ENCODE measurements at places on chromosomes 5 and 9.

DNA sequence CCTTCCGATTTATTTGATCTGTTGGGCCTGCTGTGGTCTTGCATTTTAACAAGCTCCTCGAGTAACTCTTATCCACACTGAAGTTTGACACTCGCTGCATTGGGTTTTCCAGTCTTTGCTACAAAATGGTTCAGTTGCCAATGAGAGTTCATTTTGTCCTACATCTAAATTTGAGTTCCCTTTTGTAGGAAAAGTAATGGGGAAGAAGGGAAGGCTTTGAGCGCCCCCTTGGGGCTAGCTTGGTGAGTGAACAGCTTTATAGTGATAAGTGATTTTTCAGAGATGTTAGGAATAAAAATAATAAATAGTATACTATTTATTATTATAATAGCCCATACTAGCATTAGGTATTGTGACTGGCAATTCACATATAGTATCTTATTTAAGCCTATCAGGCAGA is 89.9 kb upstream of the GNAQ start:
- peak; percentile 53 for DNase-seq

DNA sequence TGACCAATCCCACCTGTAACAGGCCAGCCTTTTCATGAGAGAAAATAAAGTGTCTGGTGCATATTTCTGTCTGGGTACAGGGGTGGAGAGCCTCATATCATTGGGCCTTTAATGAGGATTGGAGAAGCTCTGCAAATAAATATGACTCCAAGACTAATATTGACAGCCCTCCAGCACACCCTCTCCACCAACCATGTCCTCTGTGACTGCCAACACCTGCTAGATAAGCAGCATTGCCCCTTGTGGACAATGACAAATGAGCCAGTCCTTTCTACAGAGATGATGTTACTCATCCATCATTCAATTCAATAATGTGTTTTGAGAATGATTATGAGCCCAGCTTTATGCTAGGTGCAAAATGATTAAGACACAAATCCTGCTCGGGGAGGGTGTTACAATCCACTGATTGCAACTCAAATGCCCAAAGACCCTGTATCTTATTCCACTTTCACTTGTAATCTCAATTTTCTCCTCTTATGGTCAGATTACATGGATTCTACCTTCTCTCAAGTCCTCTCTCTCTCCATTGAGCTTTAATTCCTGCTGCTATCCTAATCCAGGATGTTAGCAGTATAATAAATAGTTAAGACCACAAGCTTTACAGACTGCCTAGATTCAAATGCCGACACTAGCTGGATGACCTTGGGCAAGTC is 2.1 kb upstream of the GFRA3 start:
- DNase-seq: no peak

DNA sequence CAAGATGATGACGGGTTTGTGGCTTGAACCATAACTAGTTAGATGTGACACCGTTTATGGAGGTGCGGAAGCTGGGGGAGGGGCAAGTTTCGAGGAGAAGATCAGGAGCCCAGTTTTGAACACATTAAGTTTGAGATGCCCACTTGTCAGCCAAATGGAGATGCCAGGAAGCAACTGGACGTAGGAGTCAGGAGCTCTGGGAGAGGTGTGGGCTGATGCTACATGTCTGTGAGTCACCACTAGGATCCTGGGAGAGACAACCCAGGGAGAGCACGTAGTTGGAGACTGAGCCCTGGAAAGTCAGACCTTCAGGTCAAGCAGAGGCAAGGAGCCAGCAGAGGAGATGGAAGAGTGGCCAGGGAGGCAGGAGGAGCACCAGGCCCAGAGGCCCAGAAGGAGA is 48.8 kb upstream of the SLC25A51 start:
- peak; percentile 65 for DNase-seq

DNA sequence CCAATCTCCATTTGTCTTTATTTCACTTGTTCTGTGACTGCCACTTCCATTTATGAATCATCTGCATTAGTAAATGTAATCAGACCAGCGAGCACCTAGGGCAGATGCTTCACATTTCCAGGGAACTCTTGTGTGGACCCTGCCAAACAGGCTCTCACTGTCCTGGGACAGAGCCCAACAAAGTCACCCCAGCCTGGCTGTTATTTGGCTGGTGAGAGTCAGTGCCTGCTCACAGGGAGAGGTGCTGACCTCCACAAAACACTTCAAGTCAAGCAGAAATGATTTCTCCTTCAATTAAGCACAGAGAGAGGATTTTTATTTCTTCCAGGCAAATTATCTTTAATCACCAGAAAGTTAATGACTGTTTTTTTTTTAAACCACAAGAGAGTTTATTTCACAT is 568.0 kb downstream of the MTRR start:
- no peak for DNase-seq

- no peak for DNase-seq
Measured at GRCh38 chr9:111804636-111805035, 9.9 kb upstream of the SHOC1 start.

DNA sequence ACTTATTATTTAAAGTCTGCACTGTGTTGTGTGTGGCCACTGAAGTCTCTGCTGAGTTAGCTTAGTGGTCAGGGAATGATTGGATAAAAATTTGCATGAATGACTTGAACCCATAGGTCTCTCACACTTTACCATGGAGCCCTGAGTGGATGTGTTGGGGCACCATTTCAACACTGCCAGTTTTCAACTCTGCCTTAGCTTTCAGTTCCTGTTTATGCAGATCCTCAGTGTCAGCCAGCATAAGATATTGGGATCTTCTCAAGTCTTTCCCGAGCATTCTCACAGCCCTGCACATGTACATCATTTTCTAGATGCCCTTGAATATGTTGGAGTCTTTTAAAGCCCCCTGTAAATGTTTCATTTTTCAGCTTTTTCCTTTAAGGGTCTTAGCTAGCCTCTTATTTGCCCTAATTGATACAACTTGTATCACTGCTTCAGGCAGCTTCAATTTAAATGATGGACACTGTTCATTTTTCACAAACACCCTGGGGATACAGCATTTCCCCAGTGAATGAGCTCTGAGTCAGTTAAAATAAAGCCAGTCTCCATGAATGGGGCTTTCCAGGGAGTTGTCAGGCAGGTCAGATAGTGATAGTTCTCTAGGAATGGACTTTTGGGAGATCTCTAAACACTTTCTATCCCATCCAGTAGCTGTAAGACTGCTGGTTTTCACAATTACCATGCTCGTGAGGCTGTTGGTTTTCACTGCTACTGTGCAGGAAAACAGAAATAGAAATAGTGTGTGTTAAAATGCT is 211.9 kb upstream of the PAPPA start:
- DNase-seq: peak; percentile 42

DNA sequence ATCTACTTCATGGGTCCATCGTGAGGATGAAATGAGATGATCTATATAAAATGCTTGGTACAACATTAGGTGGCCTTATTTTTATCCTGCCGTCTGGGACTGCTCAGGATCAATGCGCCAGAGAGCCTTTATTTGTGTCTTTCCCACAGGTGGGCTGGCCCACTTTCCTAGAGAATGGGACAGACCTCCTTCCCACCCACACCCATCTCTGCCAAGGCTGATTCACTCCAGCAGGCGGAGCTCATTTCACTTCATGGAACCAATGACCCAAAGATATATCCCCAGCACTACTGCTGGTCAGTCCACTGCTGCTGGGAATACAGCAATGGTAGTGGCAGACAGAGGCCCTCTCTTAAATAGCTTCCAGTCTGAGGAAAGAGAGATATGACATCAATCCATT is 35.7 kb downstream of the TGFBI start:
- no peak for DNase-seq

DNA sequence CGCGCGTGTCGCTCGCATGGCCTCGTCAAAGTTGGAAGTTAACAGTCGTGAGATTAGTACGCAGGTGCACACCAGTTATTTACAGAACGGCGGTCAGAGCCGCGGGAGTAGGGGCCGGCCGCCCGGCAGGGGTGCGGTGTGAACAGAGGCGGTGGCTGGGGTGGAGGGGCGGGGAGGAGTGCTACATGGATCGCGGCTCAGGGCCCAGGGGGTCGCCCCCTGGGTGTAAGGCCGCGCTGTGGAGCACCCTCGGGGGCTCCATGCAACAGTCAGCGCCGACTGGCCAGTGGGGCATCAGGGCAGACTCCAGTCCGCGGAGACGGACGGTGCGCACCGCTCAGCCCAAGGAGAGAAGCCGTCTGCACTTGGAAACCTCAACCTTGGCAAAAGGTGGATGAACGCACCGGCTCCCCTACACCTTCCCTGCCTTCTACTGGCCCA is 60.3 kb downstream of the ZNF354C start:
- no peak for DNase-seq
